ENCODE measurements at places on chromosomes 3 and 15.
A peak's percentile ranks its signal among the peaks of the same experiment; 100 is the strongest.

DNA sequence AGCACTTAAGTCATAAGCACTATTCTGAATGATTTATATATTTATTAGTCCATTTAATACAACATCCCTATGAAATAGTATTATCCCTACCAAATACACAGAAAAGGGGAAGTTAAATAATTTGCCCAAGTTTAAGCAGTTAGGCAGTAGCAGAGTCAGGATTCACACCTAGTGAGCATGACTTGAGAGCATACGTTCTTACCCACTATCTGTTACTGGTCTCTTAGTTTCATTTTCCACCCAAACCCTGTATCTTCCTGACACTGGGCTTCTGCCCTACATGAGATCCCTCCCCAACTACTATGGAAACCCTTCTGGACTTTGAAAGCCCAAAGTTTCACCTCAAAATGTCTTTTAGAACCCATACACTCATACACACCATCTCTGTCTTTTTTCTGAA lies 4.4 kb upstream of the ATOSA start:
- no peak for DNase-seq

DNA sequence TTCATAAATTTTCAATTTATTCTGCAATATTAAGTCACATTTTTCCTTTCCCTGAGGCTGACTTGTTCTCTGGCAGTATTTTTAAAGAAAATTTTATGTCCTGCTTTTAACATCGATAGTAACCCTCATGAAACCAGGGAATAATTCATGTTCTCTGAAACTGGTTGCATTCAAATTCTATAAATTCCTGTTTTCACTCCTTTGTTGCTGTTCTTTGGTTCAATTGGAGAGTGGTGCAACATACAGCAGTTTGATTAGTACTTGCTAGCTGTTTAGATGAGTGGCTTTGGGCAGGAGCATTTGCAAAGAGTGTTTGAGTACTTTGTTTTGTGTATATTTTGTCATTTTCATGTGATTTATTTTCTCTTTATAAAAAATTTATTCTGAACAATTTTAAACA lies 19.2 kb downstream of the ZIC1 start:
- DNase-seq: no peak

DNA sequence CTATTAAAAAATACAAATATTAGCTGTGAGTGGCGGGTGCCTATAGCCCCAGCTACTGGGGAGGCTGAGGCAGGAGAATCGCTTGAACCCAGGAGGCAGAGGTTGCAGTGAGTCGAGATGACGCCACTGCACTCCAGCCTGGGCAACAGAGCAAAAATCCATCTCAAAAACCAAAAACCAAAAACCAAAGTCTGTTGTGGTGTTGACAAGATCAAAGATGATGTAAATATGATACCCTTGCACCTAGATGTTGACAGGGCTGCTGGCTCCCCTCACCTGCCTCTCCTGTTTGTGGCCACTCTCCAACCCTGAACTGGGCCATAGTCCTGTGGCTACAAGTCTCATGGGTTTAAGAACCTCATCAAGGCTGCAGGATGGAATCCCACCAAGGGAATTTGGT lies 16.2 kb downstream of the DAPK2 start:
- no peak for DNase-seq

DNA sequence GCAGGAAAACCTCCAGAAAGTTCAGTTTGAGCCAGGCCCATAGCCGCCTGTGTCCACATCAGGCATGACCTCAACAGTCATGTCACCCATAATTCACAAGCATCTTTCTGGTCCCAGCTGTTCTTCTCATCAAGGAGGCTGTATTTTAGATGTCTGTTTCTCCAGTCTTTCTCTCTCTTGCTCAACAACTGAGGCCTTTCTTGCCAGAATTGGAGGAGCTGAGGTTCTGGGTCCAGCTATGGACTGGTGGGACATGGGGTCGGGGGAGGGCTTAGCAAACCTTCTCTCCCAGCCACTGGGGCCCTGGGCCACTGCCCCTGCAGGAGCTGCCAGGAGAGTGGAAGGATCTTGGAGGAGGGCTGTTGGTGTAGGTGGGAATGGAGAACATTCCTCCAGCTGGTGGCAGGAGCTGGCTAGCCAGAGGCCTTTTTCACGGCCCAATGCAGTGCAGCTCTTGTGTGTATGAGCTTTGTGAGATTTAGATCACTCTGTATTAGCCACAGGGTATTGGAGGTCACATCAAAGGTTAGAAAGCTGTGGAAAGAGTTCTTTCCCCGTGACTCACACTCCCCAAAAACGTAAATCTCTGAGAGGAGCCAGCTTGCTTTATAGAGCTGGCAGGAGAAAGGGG lies 23.5 kb downstream of the MAGEF1 start:
- DNase-seq: no peak

DNA sequence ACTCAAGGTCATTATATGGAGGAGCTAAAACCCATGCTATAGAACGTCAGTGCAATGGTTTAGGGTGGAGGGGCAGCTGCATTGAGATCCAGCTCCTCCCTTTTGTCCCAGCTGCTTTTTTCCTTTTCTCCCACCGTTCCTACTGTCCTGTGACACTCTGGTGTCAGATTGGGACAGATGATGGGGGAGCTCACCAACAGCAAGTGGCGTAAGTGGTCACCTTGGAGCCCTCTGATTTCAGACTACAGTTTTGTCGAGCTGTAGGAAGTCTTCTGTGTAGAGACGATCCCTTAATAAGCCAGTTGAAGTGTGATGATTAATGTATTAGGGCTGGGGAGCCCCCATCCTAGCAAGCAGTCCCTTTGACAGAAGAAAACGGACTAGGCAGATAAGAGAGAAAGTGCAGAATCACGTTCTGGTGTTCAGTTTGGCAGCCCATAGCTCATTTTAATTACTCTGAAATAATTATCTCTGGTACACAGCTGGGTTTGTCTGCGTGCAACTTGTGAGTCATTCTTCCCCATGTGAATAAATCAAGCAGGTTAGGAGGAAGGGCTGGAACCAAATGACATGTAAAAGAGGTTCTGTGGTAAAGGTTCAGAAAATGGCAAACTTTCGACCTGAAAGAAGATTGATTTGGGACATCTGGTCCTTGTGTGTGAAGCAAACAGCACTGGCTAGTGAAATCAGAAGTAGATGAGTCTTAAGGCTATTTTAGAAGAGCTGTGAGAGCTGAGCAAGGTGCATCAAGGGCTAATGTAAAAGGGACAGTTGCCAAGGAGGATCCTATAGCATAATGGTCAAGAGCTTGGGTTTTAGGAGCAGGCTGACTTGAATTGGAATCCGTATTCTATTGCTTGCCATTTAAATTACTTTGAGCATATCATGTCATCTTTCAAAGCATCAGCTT lies 241.4 kb downstream of the EDEM1 start:
- no peak for DNase-seq

GRCh38 chr3:42174679-42175385 lies 83.7 kb downstream of the TRAK1 start:
- no peak for DNase-seq

GRCh38 chr3:54572197-54572895 lies 355.5 kb downstream of the LRTM1 start:
- DNase-seq: no peak

- DNase-seq: no peak
Measured at GRCh38 chr3:34011171-34012101, 213.0 kb downstream of the PDCD6IP start.

GRCh38 chr15:96359616-96360521 lies 29.4 kb downstream of the NR2F2 start:
- DNase-seq: no peak

DNA sequence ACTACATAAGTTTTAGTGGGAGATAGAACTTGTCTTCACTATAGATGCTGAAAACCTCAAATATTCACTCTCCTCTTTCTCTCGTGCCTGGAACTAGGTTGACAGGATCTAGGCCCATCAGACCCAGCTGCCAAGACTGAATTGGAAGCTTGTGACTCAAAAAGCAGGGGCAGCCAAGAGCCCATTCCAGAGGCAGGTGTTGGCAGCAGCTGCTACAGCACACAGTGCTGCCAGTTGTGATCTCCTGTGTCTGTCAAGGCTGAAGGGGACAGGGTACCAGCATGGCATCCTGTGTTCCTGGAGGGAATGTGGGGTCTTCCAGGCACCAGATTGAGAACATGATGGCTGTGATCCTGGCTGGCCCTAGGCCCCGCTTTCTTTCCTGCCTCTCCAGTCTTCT lies 92.5 kb upstream of the MB21D2 start:
- DNase-seq: no peak

DNA sequence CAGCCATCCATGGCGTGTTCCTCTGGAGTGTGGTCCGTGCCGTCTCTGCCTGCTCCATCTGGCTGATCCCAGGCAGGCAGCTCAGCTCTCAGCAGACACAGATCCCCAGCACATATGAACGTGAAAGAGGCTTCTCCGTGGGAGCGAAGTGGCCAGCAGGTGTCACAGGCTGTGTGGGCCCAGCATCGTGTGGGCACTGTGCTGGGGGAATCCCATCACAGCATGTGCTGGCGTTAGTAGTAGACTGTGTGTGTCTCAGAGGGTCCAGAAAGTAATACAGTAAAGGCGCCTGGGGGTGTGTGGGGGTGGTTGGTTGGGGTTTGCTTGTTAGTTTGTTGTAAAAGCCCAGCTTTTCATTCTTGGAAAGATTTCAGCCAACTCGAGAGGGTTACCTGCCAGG lies 147.6 kb downstream of the IGF1R start:
- no peak for DNase-seq

- no peak for DNase-seq
Measured at GRCh38 chr15:82643992-82644391, 3.2 kb downstream of the CPEB1 start.

DNA sequence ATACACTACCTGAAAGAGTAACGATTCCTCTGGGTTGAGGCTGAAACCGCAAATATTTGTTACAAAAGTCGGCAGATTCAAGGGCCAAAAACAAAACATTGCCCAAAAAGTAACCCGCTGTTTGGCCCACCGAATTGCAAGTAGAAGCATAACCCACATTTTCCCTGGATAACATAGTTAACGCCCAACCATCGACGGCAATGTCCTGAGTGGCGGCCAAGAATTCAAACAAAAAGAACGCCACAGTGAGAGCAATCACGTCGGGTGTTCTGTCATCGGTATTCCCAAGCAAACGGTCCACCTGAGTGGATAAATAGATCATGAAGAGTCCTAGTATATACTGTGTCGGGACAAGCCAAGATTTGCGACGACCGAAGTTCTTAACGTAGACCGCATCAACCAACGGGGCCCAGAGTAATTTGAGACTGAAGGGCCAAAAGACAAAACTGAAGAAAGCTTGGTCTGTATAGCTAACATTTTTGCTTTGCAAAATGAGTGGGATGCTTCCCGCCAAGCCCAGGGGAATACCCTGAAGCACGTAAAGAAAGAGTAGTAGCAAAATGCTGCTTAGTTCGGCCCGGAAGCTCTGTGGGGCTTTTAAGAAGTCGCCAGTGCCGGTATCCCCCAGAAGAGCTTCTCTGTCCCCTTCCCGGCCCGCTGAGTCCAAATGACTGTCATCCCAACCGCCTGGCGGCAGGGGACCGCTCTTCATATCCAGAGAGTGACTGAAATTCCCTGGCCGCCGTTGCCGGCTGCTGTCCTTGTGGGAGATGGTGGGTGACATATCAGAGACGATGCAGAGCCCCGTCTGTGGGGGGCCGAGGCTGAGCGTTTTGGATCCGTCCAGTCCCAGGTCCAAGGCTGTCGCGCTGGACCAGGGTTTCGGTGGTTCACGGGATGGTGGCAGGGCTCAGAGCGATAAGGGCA lies 750 bp downstream of the SLC33A1 start:
- DNase-seq: peak; percentile 22

DNA sequence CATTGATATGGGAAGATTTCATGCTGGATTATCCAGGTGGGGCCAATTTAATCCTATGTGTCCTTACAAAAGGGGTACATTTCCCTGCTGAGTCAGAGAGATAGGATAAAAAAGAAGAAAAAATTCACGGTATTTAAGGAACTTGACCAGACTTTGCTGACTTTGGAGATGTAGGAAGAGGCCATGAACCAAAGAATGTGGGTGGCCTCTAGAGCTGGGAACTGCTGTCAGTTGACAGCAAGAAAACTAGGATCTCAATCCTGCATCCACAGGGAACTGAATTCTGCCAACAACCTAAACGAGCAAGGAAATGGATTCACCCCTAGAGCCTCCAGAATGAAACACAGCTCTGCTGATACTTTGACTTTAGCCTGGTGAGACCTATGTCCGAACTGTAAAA lies 148.1 kb upstream of the SLC24A5 start:
- no peak for DNase-seq

DNA sequence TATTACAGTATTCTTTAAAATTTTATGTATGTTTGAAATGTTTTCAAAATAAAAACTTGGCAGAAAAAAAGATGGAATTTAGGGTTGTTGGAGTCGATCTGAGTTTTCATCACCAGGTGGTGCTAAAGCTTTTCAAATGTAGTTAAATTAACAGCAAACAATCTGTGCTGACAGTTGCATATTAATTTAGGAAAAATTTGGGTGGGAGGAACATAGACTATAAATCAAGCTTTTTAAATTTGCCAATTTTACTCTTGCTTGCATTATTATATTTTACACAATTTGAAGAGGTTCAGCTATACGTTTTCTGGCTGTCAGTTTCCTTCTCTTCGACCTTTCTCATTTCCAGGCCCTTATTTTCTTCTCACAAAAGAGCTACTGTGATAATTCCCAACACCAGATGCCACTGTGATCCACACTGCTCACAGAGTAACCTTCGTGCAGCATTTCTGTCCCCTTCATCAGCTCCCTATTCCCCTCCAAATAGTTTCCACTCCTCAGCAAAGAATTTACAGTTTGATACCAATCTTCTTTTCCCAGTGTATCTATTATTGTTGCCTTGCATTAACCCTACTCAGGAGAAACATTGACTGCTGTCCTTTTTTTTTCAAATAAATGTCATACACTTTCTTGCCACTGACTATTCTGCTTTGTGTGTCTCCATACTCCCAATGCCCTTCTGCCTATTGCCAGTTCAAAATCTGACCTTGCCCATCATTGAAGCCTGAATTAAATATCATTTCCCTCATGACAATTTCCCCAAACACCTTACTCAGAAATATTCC lies 53.4 kb upstream of the EIF5A2 start:
- no peak for DNase-seq

- peak; percentile 42 for DNase-seq
Measured at GRCh38 chr15:63553388-63553791, 43.8 kb upstream of the FBXL22 start.

- DNase-seq: no peak
Measured at GRCh38 chr3:4478261-4478660, 11.2 kb upstream of the SUMF1 start.

- DNase-seq: no peak
Measured at GRCh38 chr3:41450416-41451231, 251.3 kb downstream of the CTNNB1 start.

GRCh38 chr15:66294932-66295235 lies 1.5 kb downstream of the DIS3L start:
- no peak for DNase-seq

DNA sequence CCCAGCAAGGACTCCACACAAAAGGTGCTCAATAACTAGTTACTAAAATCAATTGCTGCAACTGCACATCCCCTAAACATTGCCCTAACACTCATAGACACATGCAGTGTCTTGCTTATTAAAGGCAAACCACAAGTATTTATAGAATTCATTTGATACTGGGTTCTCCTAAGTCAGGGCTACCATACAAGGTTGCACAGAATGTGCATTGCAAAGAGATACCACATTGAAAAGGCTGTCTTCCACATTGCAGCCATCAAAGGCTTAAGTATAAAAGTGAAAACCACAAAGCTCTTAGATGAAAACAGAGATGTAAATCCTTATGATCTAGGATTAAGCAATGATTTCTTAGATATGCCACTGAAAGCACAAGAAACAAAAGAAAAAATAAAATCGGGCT lies 33.6 kb upstream of the TOPAZ1 start:
- no peak for DNase-seq

All from testis (tissue), 5 donors.